Cardiac septum (tissue), 1 donor: ENCODE measurements at places on chromosomes 2 and 18.
A peak's percentile ranks its signal among the peaks of the same experiment; 100 is the strongest.

DNA sequence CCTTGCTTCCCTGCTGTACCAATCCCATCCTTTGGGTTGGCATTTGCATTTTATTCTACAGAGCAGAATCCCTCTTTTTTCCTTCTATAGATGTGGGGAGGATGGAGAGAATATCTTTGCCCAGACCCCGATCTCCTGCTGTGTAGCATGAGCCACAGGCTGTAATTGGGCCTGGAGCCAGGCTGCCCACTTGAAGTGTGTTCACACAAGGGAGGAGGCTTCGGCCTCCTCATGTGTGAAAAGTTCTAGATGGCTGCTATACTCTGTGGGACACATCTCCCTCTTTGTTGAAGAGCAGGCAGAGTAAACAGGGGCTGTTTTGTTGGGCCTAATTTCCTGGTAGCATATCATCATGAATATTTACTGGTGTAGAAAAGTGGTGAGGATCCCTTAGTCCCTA lies 126.3 kb downstream of the XRCC5 start:
- no peak for DNase-seq

DNA sequence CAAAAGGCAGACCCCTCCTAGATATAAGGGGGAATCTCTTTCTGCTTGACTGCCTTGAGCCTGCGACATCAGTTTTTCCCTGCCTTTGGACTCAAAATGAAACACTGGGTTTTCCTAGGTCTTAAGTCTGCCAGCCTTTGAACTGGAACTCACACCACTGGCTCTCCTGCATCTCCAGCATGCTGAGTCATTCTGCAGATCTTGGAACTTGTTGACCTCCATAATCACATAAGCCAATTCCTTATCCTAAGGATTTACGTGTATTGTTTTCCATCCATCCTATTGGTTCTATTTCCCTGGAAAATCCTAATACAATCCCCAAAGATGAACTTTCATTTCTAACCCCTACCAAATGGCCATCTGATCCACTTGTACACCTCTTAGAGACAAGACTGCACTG lies 88.0 kb downstream of the AFF3 start:
- DNase-seq = no peak

DNA sequence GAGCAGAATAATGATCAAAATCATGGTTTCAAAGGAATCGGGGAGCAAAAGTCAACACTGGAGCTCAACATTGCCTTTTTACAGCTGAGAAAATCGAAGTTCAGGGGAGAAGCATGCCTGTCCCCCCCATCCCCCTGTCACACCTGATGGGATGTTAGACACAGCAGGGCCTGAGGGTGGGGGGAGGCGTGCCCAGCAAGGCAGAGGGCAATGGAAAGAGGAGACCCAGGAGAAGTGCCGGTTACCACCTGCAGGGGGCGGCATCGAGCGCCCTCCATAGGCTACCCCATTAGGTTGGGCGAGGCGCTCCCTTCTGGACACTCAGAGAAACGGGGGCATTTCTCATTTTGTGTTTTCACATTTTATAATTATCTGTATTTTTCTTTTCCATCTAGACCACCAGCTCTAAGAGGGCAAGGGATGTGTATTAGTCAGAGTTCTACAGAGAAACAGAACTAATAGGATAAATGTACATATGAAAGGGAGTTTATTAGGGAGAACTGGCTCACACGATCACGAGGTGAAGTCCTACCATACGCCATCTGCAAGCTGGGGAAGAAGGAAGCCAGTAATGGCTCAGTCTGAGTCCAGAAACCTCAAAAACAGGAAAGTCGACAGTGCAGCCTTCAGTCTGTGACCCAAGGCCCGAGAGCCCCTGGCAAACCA lies 271.3 kb downstream of the LRATD1 start:
- DNase-seq = no peak

DNA sequence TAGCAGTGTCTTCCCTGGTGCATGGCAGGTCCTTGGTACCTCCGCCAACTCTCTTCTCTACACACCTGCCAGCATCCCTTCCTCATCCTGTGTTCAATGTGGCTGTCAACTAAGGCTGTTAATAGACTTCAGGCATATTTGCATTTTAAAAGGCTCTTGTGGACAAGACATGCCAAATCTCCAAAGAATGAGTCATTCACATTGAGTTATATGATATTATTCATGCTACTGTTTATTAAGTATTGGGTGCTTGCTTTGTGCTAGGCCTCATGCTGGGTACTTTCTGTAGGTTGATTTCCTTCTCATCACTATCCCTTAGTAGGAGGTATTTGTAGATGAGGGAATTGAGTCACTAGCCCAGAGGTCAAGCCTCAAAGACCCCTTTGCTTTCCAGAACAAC lies 5.2 kb downstream of the MYO1B start:
- no peak for DNase-seq

DNA sequence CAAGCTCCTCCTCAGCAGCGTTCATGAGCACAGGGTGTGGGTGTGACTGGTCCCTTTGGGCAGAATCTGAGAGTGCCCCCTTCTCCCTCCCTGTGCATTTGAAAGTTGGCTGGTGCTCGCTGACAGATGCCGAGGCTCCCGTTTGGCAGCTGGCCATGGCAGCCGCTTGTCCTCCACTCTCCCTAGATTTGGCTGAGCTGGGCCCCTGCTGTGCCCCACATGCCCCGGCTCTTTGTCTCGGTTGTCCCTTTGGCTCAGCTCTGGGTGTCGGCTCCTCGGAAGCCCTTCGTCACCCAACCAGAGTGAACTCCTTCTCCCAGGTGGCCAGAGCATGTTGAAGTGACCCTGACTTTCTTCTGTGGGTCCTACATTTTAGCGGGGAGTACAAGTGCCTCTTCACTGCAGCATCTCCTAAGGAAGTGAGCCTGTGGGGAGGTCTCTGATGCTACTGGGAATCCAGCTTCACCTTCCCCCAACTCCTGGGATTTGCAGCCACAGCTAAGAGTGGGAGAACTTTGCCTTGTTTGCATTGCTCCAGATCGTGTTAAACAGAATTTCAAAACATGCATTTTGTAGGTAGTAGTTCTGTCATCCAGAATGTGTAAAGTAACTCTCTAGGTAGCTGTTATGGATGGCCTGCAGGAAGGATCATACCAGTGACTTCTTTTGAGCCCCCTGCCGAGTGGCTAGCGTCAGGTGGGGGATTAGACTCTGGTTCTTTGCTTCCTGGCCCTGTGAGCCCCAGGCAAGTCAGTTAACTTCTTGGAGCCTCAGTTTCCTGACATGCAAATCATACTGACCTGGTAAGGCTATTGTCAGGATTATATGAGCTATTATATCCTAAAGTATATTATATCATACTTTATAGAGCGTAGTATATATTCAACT lies 24.2 kb downstream of the HPCAL1 start:
- DNase-seq = no peak

DNA sequence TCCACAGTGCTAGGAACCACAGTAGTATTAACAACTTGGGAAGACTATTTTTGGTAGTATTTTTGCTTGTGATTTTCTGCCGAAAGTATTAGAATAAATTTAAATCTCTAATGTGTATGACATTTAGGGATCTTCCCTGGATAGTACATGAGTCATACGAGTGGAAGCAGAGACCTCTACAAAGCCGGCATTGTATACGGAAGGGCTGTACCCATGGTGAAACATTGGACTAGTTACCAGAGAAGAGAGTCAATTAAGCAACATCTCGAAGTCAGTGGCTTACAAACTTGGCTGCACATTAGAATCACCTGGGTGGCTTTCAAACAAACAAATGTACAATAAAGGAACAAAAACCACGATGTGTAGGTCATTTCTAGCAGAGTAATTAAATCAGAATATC lies 1131.7 kb upstream of the LRRTM1 start:
- no peak for DNase-seq

GRCh38 chr2:40281021-40281940 lies 170.6 kb downstream of the SLC8A1 start:
- no peak for DNase-seq

DNA sequence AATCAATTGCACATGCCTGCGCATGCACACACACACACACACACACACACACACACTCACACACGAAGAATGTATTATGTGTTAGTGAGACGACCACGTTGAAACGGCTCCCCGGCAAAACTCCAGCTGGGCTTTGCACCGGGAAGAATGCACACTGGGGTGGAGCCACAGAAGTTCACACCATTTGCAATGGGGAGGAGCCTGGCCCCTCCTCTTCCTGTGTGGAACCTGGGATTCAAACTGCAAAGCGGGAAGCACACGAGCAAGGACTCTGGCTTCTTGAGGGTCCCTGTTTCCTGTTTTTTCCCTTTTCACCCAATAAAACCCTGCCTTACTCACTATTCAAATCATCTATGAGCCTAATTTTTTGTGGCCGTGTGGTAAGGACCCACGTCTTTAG lies 304.0 kb upstream of the TMEFF2 start:
- DNase-seq = no peak

GRCh38 chr18:2442726-2443275 lies 128.5 kb downstream of the METTL4 start:
- DNase-seq = no peak

DNA sequence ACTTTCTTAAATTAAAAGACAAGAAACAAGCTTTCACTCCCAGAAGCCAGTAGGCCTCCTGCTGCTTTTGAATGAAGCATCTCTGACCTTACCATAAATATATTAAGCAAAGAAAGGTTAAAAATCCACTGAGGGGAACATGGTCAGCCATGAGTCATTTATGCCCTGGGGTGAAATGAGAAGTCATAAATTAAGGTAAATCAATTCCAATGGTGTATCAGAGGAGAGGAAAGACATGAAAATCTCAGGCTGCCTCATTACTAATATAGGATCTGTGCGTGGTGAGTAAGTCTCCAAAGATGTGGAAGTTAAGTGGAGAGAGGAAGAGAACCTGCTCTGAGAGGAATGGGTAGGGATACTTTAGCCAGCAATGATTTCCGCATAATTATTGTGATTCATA lies 292.3 kb upstream of the CHAC2 start:
- DNase-seq = no peak

DNA sequence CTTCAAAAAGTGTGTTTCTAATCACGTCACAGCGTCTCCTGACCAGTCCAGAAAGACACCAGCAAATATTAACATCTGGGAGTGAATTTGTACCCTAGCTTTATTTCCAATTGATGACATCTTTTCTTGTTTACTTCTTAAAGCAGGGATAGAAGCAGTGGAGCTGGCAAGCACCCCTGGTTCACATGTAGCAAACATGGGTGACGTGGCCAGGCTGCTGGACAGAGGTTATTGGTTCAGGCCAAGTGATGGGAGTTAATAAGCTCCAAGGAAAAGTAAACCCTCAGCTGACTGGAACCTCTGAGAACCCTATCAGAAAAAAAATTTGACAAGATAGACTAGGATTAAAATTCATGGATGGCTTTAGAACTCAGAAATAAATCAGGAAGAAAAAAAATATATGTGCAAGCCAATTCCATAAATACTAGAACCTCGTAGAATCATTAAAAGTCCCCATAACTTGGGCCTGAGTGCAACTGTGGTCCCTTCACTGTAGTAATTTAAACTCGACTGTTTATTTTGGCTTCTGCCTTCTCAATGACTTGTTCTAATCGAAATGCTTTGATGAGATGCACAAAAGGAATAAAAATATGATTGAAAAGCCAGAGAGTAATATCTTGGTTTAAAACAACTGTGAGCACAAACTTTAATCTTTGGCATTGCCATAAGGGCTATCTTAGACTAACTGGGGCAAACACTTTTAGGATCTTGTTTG lies 121.5 kb upstream of the CTAGE1 start:
- DNase-seq = no peak

DNA sequence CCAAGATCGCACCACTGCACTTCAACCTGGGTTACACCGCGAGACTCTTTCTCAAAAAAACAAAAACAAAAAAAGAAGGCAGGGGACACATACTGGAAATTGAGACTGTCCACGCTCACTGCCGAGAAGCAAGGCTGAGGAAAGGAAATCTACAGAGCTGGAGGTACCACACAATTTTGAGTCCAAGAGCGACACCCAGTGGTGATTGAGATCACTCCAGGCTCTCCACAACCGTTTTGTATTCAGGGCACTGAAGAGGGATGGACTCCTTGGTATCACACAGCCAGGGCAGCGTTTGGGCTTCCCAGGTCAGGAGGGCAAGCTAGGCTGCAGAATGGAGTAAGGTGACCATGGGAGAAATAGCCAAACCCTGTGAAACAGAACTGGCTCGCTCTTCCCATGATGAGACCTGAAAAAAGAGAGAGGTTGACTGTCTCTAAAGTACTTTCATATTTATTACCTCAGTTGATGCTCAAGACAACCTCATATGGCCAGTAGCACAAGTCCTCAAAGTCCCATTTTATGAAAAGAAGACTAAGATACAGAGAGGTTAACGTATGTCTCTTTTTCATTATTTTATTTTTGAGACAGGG lies 74.5 kb upstream of the YPEL5 start:
- DNase-seq = no peak

- peak; percentile 72 for DNase-seq
Measured at GRCh38 chr18:76379226-76380126, 115.6 kb downstream of the ZNF516 start.

DNA sequence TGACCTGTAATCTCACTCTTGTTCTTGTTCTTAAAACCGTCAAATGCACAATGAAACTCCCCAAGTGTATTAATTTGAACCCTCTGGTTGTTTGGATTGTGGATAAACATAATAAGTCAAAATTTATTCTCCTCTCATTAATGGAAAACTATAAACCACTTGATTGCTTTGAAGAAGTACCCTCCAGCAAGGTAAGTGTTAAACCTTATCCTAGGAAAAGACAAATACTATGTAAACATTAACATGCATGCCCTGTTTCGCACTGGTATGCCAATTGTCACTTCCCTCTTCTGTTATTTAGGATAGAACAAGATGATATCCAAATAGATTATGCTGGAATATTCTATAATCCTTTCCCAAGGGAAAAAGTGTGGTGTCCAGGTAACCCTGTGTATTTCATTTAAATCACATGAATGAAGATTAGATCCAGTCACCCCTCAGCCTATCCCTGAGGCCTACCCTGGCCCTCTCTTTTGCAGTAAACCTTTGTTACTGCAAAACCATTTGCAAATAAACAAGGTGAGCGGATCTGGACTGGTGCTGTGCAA lies 1.3 kb downstream of the ADI1 start:
- DNase-seq = no peak

DNA sequence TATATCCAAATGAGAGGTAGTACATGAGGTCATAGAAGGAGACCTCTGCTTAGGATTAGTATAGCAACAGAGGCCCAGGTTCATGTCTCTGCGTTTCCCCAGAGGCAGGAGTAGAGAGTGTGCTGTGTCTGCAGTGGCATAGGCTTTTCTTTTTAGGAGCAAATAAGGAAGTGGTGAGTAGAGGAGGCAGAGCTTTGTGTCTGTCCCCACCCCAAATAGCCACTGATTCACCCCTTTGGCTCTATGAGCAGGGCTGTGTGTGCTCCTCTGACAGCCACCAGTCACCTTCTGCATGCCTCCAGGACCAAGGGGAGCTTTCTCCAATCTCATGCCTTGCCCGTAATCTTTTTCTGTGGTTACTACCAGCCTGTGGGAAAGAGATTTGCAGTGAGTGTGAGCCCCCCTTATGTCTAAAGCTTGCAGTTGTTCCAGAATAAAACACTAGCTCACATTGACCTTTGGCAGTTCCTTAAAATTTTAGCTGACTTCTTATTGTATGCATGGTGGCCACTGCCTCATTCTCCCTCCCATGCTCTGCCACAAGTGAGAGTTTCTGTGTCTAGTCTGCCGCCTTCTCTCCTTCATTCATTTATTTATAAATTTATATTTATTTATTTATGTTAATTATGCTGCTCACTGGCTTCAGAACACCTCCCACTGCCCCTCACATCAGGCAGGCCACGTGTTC lies 23.5 kb upstream of the ELAC1 start:
- no peak for DNase-seq
